CD4-positive, alpha-beta T cell (primary cell): ENCODE measurements at places on chromosomes 3 and 15.

- DNase-seq, result no peak
Measured at GRCh38 chr3:58085616-58086015, 77.4 kb downstream of the FLNB start.

DNA sequence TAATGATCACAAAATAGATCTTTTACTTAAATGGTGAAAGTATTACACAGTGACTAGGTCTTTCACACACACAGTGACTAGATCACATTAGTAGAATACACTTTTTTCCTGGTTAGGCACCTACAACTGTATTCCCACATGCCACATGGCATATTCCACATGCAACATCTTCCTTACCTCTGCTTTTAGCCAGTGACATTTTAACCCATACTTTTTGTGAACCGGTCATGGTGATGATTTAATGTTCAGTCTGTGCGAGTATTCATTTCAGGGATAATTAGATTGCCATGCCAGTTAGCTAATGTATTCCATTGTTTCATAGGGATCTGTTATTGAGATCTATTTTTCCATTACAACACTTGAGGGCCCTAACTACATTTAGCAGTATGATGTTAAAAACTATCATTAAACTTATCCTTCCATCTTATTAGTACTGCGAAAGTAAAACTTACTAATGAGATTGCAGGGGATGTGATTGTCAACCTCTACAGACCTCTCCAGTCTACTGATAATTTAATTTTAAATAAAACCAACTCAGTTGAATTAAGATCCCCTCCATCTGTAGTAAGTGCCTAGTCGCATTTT, 28.3 kb downstream of the TSEN2 start:
- no peak for DNase-seq

DNA sequence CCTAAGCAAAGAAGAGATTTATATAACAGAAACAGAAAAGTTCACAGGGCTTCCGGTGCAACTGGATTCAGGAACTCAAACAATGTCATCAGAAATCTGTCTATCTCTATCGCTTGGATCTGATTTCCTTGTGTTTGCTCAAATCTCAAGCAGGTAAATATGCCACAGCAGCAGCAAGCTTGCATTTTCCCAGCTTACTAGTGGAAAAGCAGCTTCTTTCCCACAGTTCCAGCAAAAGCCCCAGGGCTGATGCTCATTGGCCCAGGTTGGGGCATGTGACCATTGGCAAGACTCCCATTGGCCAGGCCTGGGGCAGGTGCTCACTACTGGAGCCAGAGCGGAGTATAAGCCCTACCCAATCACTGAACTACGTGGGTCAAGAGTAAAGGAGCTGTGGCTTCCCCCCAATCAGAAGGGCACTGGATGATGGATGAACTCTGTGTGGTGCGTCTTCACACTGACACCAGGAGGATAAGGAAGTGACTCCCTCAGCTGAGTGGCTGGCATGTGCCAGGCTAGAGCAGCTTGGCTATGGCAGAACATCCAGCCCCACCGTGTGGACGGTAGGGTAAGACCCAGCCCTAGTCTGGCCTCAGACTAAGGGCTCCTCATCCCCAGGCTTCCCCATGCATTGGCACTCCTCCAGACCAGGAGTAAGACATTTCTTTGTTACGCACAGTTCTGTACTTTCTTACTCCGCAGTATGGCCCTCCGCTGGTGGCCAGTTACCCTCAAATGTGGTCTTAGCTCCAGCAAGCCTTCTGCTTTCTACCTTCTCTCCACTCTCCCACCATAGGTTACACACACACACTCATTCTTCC, 13.1 kb upstream of the VIPR1 start:
- no peak for DNase-seq

GRCh38 chr3:179853176-179853575, 183.6 kb downstream of the PEX5L start:
- DNase-seq, result no peak

DNA sequence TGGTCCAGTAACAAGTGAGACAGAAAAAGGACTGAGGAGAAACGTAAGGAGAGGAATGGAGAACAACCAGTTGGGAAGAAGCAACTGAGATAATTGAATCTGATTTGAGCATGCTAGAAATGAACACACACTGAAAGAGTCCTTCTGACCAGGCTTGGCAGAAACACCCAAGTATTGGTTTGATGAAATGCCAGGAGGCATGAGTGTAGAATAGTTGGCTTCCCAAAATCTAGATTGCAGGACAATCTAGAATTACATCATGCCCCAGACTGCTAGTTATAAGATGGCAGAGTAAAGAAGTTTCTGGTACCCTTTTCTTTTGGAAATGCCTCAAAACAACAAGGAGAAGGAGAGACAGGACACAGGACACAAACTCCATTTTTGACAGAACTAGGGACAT, 189.7 kb upstream of the STT3B start:
- DNase-seq, result no peak

GRCh38 chr3:50212971-50213370, 7.9 kb downstream of the SLC38A3 start:
- no peak for DNase-seq

DNA sequence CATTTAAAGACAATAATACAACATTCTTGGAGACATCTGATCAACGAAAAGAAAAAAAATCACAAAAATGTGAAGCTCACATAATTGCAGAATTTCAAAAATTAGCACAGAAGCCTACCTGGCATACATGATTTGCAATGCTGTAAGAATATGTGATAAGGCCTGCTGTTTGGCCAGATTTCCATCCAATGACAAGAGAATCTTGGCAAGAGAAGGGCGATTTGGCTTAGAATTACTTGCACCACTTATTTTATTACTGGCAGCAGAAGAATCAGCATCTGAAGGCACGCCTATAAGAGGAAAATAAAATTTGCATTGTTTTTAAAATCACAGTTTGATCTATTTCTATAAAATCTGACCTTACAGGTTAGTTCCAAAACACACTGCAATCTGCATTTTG, 70.3 kb upstream of the OCA2 start:
- no peak for DNase-seq

DNA sequence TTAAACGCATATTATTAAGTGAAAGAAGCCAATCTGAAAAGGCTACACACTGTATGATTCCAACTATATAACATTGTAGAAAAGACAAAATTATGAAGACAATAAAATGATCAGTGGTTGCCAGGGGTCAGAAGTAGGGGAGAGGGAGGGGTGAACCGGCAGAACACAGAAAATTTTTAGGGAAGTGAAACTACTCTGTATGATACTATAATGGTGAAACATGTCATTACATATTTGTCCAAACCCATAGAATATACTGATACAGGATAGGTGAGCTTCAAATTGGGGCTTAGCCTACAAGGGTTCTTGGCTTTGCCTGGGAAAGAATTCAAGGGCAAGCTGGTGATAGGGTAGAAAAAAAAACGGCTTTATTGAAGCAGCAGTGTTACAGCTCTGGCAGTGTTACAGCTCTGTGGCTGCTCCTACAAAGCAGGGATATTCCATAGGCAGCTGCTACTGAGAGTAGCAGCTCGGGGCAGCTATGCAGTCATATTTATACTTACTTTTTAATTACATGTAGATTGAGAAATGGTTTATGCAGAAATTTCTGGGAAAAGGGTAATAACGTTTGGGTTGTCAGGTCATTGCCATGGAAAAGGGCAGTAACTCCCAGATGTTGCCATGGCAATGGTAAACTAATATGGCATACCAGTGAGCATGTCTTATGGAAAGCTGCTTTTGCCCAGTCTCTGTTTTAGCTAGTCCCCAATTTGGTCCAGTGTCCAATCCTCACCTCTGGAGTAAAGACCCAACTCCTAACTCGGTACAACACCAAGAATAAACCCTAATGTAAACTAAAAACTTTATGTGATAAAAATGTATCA, 125.1 kb upstream of the SLC25A36 start:
- DNase-seq, result peak; percentile 2

- DNase-seq, result no peak
Measured at GRCh38 chr15:42084465-42085235, 9.7 kb downstream of the PLA2G4D start.

DNA sequence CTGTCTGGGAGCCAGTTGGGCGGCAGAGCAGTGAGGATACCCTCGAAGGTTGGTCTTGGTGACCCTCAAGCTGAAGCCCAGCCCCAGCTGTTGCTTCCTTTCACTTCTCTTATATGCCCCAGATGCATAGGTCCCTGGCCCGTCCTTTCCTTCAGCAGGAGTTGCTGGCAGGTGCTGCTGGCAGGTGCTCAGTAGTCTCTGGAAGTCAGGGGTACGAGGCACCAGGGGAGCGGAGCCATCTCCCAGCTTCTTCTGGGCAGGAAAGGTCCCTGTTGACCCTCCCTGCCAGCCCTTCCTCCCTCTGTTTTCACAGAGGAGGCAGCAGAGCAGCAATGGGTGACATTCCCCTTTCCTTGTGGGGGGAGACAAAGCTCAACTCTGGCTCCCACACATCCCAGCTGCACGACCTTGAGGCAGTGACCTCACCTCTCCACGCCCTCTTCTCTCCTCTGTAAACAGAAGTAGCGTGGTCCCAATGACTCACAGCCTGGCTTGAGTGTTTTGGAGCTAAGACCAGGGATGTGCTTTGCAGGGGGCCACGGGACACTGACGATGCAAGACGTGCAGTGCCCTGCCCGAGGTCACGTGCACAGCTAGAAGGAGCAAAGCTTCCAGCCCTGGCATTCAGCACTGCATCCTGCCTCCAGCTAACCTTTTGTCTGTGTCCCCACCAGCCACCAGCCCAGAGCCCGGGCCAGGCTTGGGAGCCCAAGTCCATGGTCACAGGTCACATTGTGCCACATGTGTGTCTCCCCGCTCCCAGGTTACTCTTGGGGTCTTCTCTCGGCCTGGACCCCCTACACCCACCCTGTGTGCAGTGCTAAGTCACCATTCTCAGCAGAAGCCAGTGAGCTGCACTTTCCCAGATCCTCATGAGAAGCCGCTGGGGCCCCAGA, 49.7 kb downstream of the SLC6A6 start:
- no peak for DNase-seq

DNA sequence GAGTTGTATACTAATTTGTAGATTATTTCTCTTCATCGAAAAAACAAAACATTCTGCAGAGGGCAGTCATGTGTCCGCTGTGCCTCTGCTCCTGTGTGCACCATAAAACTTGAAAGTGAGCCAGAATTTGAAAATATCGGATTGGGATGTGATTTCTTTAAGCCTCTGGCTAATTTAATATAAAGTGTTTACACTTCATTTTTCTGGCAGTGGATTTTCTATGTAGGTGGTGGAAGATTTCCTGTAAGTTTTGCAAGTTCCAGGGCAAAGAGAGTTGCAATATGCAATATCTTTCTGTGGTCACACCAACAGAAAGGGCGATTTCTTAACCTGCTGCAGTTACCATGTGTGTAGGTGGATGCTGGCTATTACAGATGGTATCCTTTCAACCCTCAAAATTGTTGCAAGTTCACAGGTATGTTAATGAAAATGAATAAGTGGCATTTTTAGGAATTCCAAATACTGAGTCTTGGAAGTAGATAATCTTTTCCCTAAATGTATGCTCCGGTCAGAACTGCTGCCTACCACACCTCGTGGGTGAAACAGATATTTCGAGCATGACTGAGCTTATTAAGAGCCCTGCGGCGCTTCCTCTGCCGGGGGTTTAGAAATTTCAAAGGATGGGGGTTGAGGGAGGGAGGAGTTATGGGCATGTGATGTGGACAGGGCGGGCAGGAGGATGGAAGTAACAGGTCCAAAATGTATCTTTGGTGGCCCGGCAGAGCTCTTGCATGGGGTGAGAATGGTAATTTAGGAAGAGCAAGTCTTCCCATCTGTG, 134.0 kb downstream of the PGPEP1L start:
- no peak for DNase-seq

DNA sequence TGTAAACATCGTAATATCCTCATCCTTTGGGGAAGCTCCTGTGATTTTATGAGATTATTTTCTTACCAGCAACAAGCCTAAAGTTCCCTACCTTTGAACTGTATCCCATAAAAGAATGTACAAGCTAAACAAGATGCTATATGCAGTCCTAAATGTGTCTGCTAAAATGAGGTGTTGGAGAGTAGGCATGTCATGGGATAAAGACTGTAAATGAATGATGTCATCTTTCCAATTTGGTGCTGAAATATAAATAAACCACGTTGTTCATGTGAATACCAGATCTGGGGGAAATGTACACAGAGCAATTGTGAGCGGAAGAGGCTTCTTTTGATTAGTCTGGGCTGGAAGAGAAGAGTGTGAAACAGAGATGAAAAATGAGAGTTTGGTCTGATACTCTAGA, 214.9 kb upstream of the WNT5A start:
- DNase-seq, result no peak

GRCh38 chr3:171347301-171348039, 112.7 kb downstream of the TNIK start:
- DNase-seq, result no peak

GRCh38 chr15:51846463-51847230, 17.2 kb downstream of the TMOD3 start:
- no peak for DNase-seq

GRCh38 chr15:62706317-62706716, 336.2 kb upstream of the TPM1 start:
- no peak for DNase-seq

DNA sequence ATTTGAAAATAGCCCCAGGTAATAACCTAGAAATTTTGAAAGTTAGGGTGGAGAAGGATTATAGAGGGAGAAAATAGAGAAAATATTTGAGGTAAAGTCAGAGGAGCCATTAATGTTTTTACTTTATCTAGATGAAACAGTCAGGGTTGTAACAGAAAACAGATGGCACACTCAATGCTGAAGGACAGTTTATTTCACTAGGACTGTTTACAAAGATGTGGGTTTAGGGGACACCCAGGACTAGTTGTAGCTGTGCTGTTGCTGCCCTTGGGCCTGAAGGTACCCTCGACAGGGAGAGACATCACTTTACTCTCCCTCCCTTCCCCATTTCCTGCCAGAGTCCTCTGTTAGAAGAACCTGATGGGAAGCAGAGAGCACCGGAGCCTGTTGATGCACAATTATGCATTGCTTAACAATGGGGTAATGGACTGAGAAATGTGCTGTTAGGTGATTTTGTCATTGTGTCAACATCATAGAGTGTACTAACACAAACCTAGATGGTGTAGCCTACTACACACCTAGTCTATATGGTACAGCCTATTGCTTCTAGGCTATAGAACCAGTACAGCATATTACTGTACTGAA, 103.8 kb downstream of the GALK2 start:
- no peak for DNase-seq

- no peak for DNase-seq
Measured at GRCh38 chr15:80904998-80905397, 84.6 kb downstream of the MESD start.

DNA sequence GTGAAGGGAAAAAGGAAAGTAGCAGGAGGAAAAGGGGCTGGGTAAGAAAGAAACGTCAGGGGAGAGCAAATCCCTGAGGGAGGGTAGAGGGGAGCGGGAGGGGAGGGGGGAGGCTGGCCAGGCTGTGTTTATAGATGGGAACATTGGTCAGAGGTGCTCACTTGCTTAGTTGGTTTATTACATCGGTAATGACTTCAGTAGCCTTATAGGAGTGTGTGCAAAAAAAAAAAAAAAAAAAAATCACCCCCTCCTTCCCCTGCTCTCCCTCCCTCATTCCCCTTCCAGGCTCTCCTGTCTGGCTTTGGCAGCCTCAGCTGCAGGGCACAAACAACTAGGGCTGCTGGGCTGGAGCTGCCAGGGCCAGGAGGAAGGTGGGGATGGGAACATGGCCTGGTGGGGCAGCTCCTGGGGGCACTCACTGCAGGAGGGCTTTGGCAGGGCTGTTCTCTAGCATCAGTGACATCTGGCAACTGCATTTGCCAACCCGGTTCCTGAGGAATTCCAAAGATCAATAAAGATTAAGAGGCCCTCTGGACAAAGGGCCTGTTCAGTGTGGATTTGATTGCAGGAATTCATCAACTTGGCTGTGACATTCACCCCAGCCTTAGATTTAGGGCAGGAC, 334.5 kb upstream of the FRG2C start:
- DNase-seq, result no peak

GRCh38 chr3:156688632-156689452, 14.5 kb downstream of the TIPARP start:
- no peak for DNase-seq
